NCI-H1092 (cell line): ENCODE measurements at places on chromosomes 7 and 10.

- DNase-seq = no peak
Measured at GRCh38 chr7:134331393-134331792, 14.7 kb upstream of the SLC35B4 start.

DNA sequence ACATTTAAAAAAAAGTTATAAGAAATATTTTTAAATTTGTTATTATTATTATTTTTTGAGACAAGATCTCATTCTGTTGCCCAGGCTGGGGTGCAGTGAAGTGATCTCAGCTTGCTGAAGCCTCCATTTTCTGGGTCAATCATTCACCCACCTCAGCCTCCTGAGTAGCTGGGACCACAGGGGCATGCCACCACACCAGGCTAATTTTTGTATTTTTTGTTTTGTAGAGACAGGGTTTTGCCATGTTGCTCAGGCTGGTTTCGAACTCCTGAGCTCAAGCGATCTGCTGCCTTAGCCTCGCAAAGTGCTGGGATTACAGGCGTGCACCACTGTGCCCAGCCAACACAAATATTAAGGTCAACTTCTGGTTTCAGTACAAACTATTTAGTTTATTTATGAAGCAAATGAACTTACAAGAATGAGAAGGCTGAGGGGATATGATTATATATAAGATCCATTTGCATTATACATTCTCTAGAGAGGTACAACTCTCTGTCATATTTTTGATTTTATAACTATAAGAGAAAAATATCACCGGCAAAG is 45.9 kb upstream of the FAM133B start:
- DNase-seq = no peak

DNA sequence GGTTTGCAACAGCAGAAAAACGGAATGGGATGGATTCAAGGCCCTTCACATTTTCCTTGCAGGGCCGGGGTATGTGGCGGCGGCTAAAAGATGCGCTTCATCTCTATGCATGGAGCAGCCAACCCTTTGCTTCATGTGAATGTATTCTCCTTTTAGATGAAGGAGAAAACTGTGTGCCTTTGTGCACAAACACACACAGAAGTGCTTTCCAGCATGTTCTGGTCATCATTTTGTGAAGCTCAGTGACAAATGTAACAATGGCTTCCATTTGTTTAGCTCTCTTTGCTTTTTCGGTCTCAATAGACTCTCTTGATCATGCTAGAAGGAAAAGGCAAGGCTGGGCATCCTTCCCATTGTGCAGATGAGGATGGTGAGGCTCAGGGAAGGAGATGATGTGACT is 161.7 kb upstream of the MKI67 start:
- no peak for DNase-seq

GRCh38 chr7:14504134-14504533 is 398.4 kb downstream of the DGKB start:
- no peak for DNase-seq

GRCh38 chr7:99840136-99840869 is 12.5 kb downstream of the CYP3A43 start:
- DNase-seq = no peak
